ENCODE measurements at places on chromosomes 1 and 21. TPM values are rescaled to one million over a fixed set of nuclear protein-coding genes. Genes with fewer than 3 reads are reported as not detected.

- no peak for DNase-seq
These were observed 28.1 kb downstream of the SOAT1 start for GRCh38 chr1:179321533-179322216.

DNA sequence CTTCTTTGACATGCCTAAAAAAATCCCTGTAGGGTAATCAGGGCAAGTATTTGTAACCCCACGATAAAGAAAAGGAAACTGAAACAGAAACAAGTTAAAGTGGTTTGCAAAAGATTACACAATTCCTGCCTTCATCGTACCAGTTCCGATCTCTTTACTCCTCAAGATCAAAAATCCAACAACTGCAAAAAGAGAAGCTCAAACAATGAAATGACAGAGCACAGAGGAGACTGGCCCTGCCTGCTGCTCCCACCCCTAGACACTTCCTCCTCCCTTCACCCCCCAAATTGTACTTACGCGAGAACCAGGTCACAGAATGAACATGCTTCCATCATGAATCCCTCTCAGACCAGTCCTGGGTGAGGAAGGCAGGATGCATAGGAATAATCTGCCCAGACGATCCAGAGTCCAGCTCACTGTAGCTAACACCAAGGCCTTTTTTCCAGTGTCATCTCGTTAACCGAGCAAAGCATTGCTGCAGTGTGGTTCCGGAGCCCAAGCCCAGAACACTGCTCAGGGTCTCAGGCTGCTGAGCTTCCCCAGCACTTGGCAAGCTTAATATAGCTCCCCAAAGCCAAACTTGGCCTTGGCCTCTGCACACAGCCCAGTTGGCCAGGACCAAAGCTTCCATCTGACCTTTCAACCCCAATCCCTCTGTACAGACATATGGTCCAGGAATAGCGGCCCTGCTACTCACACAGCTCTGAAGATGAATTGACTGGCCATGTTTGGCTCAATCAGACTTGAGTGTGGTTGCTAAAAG, 20.3 kb downstream of the RXRG start:
- peak; percentile 14 for DNase-seq

DNA sequence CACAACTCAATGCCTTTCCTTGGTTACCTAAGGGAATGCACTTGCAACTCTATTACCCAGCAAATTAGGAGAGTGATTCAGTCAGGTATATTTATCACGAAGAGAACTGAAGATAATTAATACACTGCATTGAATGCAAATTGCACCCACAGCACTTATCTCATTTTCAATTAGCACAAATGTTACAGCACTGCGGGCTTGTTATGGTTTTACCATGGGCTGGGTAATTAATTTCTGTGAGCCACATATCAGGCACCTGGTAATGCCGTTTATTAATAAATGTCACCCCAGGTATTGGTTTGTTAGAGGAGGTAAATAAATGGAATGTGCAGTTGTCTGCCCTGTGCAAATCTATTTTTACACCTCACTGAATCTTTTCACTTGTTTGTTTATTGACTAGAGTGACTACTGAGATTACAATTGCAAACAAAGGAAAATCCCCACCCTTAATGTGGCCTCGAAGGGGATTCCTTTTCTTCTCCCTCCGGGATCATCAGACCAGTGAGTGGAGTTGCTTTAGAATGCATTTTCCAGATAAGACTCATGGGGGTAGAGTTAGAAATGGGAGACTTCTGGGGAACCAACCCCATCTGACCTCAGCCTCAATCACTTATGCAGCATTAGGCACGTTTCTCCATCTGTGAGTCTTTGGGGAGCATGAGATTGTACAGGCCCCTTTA, 269.3 kb downstream of the RPS6KC1 start:
- DNase-seq = no peak

DNA sequence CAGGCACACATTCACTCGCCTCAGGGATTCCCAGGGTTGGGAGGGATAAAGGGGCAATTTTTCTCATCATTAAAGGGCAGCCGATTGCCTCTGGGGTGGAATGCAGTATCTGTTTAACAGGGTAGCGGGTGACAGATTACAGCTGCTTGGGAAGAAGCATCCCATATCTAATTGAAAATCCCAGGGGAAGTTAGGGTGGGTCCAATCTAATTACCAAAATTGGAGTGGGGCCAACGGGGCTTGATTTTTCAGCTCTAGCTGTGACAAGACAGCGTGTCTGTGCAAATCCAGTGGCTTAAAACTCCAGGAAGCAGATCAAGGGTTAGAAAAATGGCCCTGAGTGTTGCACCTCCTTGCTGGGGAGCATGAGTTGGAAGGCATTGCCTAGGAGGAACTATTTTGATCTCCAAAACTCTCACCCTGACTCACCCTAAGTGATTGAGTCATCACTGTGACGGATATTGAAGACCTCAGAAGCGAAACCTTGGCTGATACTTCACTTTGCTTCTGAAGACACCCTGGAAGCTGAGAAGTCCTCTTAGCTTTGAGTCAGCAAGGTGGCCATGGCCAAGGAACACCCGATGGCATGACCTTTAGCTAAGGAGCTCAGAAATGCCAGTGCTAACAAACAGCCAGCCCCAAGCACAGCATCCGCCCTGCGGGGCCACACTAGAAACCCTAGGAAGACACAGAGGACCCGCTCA, 46.0 kb downstream of the GRHL3 start:
- DNase-seq = peak; percentile 79

GRCh38 chr21:39980241-39980820, 113.1 kb downstream of the PCP4 start:
- DNase-seq = no peak

DNA sequence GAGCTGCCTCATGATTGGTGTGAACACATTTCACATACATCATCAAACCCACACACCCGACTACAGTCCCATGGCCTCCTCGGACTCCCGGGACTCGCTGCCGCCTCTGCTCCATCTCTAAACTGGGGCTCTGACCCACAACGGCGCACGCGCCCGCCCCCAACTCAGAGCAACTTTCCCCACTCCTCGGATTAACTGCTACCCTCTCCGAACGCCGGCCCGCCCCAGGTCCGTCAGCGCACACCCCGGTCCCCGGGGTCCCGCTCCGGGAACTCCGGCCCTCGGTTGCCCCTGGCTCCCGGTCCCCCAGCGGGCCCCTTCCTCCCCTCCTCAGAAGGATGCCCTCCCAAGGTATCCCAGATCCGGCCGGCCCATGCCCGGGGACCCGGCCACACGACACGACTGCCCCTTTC, 740 bp downstream of the DSTYK start:
- DNase-seq = peak; percentile 29

DNA sequence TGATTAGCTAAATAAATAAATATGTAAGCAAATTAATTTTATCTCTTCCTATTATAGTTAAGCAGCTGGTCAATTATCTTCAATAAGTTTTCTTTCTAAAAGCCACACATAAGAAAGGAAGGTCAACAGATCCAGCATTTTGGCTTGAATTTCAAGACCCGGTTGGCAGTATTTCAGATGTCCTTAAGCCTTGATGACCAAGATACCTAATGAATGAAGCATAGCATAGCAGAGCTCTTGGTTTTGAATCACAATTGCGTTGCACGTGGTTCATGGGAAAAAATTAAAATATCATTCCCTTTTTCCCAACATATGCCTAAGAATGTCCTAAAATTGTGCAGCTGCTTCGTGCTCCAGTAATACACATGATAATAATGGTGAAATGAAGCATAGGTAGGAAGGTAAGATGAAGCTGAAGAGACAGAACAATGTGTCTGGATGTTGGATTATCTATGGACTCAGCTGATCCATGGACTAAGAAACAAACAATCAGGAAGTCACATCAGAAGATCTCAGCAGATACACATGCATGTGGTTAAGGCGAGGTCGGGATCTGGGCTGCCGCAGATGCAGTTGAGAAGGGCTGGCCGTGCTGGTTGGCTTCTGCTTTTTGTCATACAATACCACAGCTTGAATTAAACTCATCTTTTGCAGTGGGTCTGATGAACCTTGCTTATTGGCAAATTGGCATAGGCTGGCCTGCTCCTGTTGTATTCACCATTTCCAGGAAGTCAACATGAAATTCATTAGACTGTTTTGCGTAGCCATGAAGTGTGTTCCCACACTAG, 284.9 kb upstream of the RUNX1 start:
- DNase-seq = no peak

DNA sequence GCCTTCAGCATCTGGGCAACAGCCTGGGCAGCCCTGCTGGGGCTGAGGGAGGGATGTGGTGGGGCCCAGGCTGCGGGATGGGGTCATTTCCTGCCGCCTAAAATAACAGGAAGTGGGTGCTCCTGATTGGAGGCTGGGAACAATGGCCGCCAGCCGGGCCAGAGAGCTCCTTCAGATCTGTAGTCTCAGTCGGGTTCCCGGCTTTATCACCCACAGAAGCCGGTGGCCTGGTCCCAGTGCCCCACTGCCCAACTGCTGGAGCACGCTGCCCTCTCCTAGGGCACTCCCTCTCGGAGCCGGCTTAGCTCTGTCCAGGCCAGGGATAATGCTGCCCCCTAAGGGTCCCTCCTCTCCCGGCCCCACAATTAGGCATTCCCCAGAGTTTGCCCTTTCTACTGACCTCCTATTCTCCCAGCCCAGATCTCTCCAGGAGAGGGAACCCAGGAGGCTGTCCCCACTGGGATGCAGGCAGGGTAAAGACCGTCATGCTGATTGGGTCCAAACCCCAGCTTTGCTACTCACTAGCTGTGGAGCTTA, 5.1 kb downstream of the MAP7D1 start:
- peak; percentile 64 for DNase-seq

DNA sequence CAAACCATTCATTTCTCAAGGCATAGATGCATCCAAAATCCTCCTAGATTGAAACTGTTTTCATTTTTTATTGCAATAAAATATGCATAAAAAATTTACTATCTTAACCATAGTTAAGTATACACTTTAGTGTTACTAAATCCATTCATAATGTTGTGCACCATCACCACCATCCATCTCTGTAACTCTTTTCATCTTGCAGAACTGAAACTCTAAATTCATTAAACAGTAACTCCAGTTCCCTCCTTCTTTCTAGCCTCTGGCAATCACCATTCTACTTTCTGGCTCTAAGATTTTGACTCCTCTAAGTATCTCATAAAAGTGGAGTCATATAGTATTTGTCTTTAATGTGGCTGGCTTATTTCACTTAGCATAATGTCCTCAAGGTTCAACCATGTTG, 236.8 kb downstream of the SMYD3 start:
- no peak for DNase-seq

DNA sequence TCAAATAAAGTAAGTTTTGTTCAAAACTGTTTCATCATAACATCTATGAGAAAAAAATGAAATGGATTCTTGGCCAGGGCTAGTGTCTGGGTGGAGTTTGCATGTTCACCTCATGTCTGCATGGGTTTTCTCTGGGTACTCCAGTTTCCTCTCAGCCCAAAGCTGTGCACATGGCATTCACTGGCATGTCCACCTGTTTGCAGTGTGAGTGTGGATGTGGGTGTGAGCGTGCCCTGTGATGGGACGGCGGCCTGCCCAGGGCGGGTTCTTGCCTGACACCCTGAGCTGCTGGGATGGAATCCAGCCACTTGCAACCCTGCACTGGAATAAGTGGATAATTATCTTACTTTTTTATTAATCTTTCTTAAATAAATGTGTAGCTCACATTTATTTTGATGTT, 185.5 kb downstream of the RYR2 start:
- DNase-seq = no peak

- DNase-seq = no peak
These were observed 155.3 kb downstream of the DISC1 start for GRCh38 chr1:231781892-231782291.

DNA sequence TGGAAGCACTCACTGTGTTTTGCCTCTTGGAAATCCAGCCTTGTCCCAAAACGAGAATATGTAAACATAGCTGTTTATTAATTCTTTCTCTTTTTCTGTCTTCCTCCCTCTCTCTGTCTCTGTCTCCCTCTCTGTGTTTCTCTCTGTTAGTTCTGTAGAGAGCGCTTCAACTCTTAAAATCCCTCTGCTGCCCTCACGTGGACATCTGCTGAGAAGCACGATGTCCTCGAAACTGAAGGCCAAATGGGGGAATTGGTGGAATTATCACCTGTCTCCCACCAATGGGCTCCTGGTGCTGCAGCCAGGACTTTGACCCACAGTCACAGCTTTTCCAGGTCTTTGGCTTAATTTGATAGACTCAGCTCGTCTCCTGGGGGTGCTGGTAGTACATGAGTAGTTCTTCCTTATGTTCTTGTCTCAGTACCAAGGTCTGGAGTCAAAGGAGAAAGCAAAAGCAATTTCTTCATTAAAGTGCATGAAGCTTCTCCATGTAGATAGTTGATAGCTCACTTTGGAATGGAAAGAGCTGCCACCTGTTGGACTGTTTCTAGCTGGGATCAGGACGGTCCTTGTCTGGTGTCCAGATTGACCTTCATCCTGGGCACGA, 5.5 kb upstream of the GBP6 start:
- peak; percentile 76 for DNase-seq

- DNase-seq = no peak
These were observed 22.1 kb upstream of the CITED4 start for GRCh38 chr1:40884055-40884795.

DNA sequence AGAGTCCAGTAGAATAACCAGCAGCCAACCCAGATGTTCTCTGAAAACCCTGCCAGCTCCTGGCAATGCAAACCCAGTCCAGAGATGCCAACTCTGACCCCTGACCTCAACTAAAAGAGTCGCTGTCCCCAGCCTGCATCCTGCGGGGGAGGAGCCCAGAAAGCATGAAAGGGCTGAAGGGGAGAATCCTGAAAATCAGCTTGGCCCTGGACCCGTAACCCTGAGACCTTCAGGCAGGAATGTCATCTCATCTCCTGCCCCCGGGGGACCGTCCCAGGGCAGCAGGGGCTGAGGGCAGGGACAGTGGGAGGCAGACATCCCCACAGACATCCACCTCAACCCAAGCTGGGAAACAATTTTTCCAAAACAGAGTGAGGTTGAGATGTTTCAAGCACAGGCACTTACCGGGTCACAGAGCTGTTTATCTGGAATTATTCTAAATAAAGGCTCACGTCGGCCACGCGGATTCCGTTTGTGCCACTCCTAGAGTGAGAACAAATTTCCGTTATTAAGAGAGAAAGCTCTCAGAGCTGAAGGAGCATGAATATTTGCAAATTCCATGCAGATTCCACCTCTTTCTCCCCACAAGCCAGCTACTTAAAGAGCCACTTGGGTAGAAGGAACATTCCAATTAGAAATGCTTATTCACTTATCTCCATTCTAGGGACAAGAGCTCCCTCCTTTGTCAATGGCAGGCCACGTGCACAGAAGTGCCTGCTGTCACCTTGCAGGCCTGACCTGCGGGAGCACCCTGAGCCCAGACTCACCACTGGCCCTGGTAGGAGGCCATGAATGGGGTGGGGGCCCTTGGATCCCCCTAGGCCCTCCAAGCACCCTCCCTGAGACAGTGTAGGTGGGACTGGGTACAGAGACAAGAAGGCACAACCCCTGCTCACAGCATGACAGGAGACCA, 240.1 kb downstream of the NPHP4 start:
- DNase-seq = no peak

GRCh38 chr1:23369335-23370013, at the start of gene ZNF436:
ZNF436 (minus strand) TSS chr1:23369836; CDS start chr1:23368005, 1,831 bp downstream.
- DNase-seq = peak; percentile 91

The BCAN gene
- not detected for total RNA-seq

The PRR9 gene
- not detected for total RNA-seq

The BRINP3 gene
- not detected for total RNA-seq

The SPATA45 gene
- total RNA-seq = 0.43 TPM

Measured in fibroblast of villous mesenchyme (primary cell).